ENCODE measurements at places on chromosomes 1 and 21. TPM values are rescaled to one million over a fixed set of nuclear protein-coding genes. Genes with fewer than 3 reads are reported as not detected.

DNA sequence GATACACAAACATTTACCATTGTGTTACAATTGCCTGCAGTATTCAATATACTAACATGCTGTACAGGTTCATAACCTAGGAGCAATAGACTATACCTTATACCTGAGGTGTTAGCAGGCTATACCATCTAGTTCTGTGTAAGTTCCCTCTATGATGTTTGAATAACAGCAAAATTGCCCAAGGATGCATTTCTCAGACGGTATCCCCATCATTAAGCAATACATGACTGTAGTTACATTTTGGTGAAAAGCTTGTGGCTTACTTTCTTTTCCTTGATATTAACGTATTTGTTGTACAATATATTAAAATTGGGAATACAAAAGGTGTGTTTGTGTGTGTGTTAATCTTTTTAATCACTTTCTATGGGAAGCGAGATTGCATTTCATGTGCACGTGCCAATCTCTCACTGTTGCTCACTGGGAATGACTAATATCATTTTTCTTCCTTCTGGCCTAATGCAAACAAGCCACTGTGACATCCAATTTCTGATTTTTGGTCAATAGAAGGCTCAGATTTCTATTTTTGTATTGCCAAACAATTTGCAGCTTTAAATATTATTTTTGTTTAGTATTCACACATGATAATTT lies 36.7 kb upstream of the WLS start:
- H3K4me3 ChIP-seq: no peak overlapping the region
- no peaks in the 10 kb centered on the region for H3K27me3 ChIP-seq
- no peaks in the 10 kb centered on the region for H3K4me1 ChIP-seq
- no peak overlapping the region for H3K27ac ChIP-seq
- no peaks in the 10 kb centered on the region for H3K36me3 ChIP-seq

GRCh38 chr1:115927971-115928370 lies 48.3 kb upstream of the SLC22A15 start:
- H3K4me1 ChIP-seq: no peaks in the 10 kb centered on the region
- H3K36me3 ChIP-seq: no peaks in the 10 kb centered on the region
- DNase-seq: no peak

DNA sequence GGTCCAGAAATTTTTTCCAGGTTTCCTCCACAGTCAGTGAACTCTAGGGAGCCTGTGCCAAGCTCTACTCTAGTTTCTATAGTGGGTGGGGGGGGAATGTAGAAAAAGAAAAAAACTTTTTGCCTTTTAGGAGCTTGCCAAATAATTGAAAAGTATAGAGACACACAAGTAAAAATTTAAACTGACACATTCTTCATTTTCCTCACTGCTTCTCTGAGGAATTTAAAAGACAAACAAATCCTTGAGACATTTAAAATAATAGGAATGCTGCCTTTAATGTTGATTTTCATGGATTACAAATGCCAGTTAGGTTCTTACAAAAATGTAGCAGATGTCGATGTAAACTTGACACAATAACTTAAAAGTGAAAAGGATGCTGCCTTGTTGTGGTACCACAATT lies 241.9 kb downstream of the DNM3 start:
- no peaks in the 10 kb centered on the region for H3K36me3 ChIP-seq
- H3K4me3 ChIP-seq: no peak overlapping the region
- H3K27me3 ChIP-seq: no peaks in the 10 kb centered on the region
- H3K27ac ChIP-seq: no peak overlapping the region

GRCh38 chr1:187513190-187513589 lies 684.4 kb downstream of the PLA2G4A start:
- H3K4me3 ChIP-seq: no peak overlapping the region
- H3K27ac ChIP-seq: no peak overlapping the region
- H3K27me3 ChIP-seq: no peaks in the 10 kb centered on the region
- no peaks in the 10 kb centered on the region for H3K4me1 ChIP-seq
- H3K36me3 ChIP-seq: no peaks in the 10 kb centered on the region

- no peaks in the 10 kb centered on the region for H3K27me3 ChIP-seq
- DNase-seq: no peak
- no peaks in the 10 kb centered on the region for H3K36me3 ChIP-seq
- H3K27ac ChIP-seq: no peak overlapping the region
These were observed 96.2 kb downstream of the RGS2 start for GRCh38 chr1:192905049-192905448.

- H3K27ac ChIP-seq: peak overlapping the region; percentile 13
- peak; percentile 83 for DNase-seq
- peak overlapping the region; percentile 20 for H3K4me3 ChIP-seq
These were observed 191.6 kb downstream of the HIVEP3 start for GRCh38 chr1:41726899-41727748.

DNA sequence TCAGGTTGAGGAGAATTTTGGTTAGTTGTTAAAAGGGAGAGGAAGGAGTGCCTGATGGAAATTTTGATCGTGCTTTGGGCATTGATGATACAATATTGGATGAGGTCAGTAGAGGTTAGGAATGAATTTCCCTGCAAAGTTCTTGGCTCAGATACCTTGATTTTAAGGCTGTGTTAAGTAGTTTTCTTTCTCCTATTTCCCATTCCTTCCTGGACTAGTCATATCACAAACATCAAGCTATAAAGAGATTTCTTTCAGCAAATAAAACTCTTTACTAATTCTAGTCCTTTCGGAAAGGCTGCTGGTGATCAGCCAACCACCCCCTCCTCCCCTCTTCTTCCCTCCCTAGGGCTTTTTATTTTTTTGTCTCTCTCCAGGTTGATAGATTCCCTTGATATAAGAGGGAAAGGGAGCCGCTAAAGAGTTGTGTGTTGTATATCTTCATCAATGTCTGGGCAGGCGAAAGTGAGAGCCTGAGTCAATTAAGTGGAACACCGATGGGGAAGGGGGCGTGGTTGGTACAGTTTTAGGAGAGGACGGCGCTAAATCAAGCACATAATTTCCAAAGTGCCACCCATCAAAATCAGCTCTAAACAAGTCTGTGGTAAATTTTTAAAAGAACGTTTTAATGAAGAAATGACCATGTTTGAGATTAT lies 100.1 kb upstream of the PLXNA2 start:
- H3K27me3 ChIP-seq: no peaks in the 10 kb centered on the region
- no peak overlapping the region for H3K27ac ChIP-seq
- no peak overlapping the region for H3K4me3 ChIP-seq
- H3K4me1 ChIP-seq: no peaks in the 10 kb centered on the region

DNA sequence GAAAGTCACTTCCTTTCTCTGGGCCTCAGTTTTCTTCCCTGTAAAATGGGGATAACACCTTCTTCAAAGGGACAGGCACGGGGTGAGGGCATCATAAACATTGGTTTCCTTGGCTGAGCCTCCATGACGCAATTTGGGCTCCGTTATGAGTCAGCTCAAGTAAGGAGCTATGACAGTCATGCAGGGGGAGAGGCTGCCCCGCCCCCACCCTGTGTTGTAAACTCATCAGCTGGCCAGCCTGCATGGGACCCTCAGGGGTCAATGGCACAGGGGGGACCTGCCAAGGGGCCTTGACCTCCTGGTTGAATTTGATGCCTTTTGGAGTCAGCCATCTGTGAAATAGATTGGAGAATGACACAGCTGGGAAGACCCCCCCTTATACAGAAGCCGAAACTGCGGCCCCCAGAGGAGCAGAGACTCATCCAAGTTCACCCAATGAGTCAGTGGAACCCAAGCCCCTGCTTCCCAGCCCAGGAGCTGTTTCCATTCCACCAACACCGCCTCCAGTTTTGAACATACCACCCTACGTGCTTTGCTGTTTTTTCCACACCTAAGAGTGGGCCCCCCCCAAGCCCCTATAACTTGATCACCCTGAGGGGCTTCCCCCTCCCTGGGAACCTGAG lies 36.8 kb upstream of the RUNX3 start:
- H3K4me1 ChIP-seq: peaks cover 10% of the 10 kb centered on the region
- H3K36me3 ChIP-seq: no peaks in the 10 kb centered on the region
- no peaks in the 10 kb centered on the region for H3K27me3 ChIP-seq
- no peak overlapping the region for H3K4me3 ChIP-seq

DNA sequence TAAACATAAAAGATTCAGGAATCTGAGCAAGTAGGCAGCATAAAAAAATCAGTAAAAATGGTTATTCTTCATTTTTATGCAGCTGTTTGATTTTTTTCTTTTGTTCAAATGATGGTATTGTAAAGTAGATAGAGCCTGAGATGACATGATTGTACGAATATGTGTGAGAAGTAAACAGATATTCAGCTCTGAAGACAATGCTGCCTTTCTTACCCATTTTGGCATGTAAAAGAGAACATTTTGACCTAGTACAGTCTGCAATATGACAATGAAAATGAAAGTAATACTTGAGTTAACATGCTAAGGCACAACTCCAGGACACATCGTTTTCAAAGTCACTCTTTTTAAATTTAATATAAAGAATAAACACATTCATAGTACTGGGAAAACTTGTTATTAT lies 95.7 kb upstream of the NCAM2 start:
- H3K27me3 ChIP-seq: no peaks in the 10 kb centered on the region
- no peak overlapping the region for H3K4me3 ChIP-seq
- no peak overlapping the region for H3K27ac ChIP-seq
- no peaks in the 10 kb centered on the region for H3K4me1 ChIP-seq
- H3K36me3 ChIP-seq: no peaks in the 10 kb centered on the region

- peaks cover 16% of the 10 kb centered on the region for H3K27me3 ChIP-seq
- no peaks in the 10 kb centered on the region for H3K36me3 ChIP-seq
- H3K27ac ChIP-seq: no peak overlapping the region
- peaks cover 38% of the 10 kb centered on the region for H3K4me1 ChIP-seq
- H3K4me3 ChIP-seq: no peak overlapping the region
- DNase-seq: no peak
These were observed 1.9 kb downstream of the TNFRSF18 start for GRCh38 chr1:1204425-1204920.

- H3K36me3 ChIP-seq: no peaks in the 10 kb centered on the region
- H3K27ac ChIP-seq: no peak overlapping the region
- H3K4me3 ChIP-seq: no peak overlapping the region
- no peak for DNase-seq
- no peaks in the 10 kb centered on the region for H3K4me1 ChIP-seq
These were observed 87.9 kb downstream of the CLEC20A start for GRCh38 chr1:178408871-178409270.

GRCh38 chr1:56156971-56157876 lies 422.1 kb downstream of the PLPP3 start:
- H3K27ac ChIP-seq: no peak overlapping the region
- H3K4me1 ChIP-seq: no peaks in the 10 kb centered on the region
- H3K4me3 ChIP-seq: no peak overlapping the region
- no peaks in the 10 kb centered on the region for H3K27me3 ChIP-seq

GRCh38 chr1:240719953-240720700 lies 108.2 kb upstream of the GREM2 start:
- H3K27me3 ChIP-seq: no peaks in the 10 kb centered on the region
- no peak overlapping the region for H3K27ac ChIP-seq
- H3K36me3 ChIP-seq: no peaks in the 10 kb centered on the region
- no peak overlapping the region for H3K4me3 ChIP-seq
- H3K4me1 ChIP-seq: no peaks in the 10 kb centered on the region

DNA sequence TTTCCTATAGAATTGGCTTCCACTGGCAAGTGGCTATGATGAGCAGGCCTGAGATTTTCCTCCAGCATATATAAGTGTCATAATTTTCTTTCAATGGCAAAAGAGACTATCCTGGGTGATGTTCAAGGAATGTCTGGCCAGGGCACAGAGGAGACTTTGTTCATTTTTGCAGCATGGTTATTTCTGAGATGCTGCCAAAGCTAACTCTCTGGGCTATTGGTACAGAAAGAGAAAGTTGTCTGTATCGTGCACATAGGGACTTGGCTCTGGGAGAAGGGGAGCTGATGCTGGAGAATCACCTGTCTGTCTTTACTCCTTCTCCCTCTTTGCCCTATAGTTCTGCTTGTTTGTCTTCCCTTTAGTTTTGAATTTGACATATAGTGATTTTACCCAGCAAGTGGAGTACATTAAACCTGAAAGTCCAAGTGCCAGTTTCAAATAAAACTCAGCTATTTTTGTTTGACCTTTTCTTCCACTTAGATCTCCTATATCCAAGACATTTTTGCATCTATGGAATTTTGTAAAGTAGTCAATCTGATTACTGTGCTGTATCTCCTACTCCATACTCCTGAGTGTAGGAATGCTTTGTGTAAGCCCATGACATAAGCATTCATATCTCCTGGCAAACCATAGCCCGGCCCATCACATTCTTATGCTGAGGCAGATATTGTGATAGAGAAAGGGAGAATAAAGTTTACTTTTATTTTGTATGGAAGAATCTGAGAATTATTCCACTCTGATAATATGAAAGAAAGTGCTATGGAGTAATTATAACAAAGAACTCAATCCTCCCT lies 3.9 kb downstream of the FNDC7 start:
- no peaks in the 10 kb centered on the region for H3K27me3 ChIP-seq
- no peak overlapping the region for H3K4me3 ChIP-seq
- no peaks in the 10 kb centered on the region for H3K4me1 ChIP-seq

DNA sequence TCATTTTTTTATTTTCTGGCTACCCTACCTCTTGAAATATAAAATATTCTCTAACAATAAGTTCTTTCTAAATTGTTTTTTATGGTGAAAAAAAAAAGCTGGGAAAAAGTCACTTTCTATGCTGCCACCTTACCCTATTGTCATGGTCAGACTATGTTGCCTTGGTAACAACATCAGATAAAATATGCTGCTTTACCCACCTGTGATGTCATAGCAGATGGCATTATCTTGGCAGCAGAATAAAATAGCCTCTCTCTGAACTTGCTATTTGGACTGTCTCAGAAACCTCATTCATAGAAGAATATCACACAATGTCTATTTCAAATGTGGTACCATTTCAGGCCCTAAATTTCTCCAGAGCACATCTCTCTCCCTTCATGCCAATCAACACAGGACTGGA lies 69.6 kb upstream of the SGIP1 start:
- no peaks in the 10 kb centered on the region for H3K36me3 ChIP-seq
- no peaks in the 10 kb centered on the region for H3K4me1 ChIP-seq
- no peak overlapping the region for H3K4me3 ChIP-seq
- DNase-seq: no peak
- H3K27me3 ChIP-seq: no peaks in the 10 kb centered on the region

- no peak overlapping the region for H3K27ac ChIP-seq
- no peak overlapping the region for H3K4me3 ChIP-seq
- no peak for DNase-seq
- H3K4me1 ChIP-seq: no peaks in the 10 kb centered on the region
- H3K36me3 ChIP-seq: no peaks in the 10 kb centered on the region
These were observed 34.9 kb downstream of the AADACL4 start for GRCh38 chr1:12678820-12679219.

DNA sequence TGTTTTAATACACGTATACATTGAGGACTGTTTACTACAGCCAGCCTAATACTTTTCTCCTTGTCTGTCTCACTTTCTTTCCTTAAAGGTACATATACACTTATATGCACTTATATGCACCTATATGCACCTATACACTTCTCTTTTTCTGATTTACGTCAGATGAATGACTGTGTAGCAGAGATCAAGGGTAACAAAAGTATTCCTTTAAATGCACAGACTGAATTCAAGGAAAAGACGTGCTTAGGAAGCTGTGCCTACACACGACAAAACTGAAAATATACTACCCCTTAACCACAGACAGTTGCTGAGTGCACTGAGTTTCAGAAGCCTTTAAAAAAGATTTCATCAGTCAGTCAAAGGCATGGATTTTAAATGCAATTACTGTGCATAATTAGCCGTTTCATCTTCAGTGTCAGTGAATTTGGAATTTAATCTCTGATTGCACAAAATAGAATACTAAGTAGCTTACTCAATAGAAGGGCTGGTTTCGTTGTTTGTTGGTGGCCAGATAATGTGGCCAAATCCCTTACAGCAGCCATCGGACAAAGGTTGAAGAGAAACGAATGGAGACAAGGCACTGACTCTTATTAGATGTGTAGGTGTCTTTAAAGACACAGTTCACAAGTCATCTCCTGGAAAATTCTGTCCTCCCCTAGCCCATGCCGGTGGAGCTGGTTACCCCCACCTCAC lies 38.3 kb upstream of the TARBP1 start:
- H3K4me3 ChIP-seq: no peak overlapping the region
- no peak for DNase-seq
- H3K36me3 ChIP-seq: no peaks in the 10 kb centered on the region
- no peaks in the 10 kb centered on the region for H3K4me1 ChIP-seq
- H3K27ac ChIP-seq: no peak overlapping the region

Gene FYB2
- 10.2 TPM for total RNA-seq

Gene CD101
- total RNA-seq: 0.85 TPM

Gene APCS
- total RNA-seq: not detected

Gene TDRD5
- total RNA-seq: not detected

Gene KDF1
- 25.7 TPM for total RNA-seq

Gene NEGR1
- 2.5 TPM for total RNA-seq
